ENCODE measurements at places on chromosomes 4 and X. TPM values are rescaled to one million over a fixed set of nuclear protein-coding genes. Genes with fewer than 3 reads are reported as not detected.

The GJB1 gene
- not detected for total RNA-seq

The LEF1 gene
- 0.71 TPM for total RNA-seq

The COMMD8 gene
- total RNA-seq: 15.3 TPM

The CT45A5 gene
- not detected for total RNA-seq

The CXCL8 gene
- 0.82 TPM for total RNA-seq

The NALF2 gene
- total RNA-seq: 60.5 TPM

The SPACA5 gene
- total RNA-seq: not detected

The CT45A10 gene
- total RNA-seq: not detected

The UBE2A gene
- total RNA-seq: 49.1 TPM

The CXorf38 gene
- 6.7 TPM for total RNA-seq

The OTUD6A gene
- not detected for total RNA-seq

The USP51 gene
- total RNA-seq: 3.5 TPM

The MAD2L1 gene
- total RNA-seq: 1.7 TPM

The FHDC1 gene
- 0.53 TPM for total RNA-seq
